Kidney capillary endothelial cell (primary cell): ENCODE measurements at places on chromosomes 16 and 17.

DNA sequence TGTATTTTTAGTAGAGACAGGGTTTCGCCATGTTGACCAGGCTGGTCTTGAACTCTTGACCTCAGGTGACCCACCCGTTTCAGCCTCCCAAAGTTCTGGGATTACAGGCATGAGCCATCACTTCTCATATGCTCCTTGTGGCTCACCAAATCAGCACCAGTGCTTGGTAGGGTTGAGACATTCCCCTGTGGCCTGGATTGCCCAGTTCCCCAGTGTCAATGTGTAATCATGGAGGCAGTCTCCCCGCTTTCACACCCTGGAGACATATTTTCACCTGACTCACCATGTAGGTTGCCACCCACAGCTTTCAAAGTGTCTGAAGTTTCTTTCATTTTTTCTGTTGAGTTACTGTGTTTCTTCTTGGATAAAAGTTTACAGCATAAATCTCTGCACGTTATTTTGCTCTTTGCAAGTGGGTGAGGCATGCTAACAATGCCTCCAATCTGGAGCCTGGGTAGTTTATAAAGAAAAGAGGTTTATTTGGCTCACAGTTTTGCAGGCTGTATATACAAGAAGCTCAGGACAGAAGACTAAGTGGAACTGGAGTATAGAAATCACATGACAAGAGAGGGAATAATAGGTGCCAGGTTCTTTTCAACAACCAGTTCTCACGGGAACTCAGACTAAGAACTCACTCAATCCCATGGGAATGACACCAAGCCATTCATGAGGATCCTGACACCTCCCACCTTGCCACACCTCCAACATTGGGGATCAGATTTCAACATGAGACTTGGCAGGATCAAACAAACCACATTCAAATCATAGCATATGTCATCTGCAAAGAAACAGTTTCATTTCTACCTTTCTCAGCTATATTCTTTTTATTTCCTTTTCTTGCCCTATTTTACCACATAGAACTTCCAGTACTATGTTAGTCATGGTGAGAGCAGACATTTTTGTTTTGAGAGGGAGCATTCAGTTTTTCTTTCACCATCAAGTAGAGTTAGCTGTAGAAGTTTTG, 113.2 kb downstream of the PHKB start:
- no peak for DNase-seq

DNA sequence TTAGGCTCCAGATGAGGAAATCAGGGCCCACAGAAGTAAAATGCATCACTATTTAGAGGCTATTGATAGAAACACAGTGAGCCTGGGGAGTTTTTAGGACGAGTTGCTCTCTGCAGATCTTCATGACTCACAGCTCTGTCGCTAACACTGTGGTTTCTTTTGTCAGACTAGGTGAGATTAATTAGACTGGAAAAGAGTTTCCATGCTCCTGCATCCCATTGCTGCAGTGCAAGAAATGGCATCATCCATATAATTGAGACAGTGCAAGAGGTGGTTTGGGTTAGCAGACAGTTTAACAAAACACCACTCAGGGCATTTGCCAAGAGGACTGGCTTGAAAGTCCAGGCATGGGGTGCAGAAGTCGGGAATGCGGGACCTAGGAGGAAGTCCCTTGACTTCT, 198.8 kb upstream of the CACNG5 start:
- DNase-seq: no peak

GRCh38 chr16:48444574-48444973, 59.4 kb upstream of the SIAH1 start:
- peak; percentile 94 for DNase-seq

- DNase-seq: peak; percentile 19
Observed at GRCh38 chr16:53090286-53090590, 35.4 kb downstream of the CHD9 start.

GRCh38 chr16:6020162-6020985, 922.8 kb upstream of the EEF2KMT start:
- DNase-seq: no peak

DNA sequence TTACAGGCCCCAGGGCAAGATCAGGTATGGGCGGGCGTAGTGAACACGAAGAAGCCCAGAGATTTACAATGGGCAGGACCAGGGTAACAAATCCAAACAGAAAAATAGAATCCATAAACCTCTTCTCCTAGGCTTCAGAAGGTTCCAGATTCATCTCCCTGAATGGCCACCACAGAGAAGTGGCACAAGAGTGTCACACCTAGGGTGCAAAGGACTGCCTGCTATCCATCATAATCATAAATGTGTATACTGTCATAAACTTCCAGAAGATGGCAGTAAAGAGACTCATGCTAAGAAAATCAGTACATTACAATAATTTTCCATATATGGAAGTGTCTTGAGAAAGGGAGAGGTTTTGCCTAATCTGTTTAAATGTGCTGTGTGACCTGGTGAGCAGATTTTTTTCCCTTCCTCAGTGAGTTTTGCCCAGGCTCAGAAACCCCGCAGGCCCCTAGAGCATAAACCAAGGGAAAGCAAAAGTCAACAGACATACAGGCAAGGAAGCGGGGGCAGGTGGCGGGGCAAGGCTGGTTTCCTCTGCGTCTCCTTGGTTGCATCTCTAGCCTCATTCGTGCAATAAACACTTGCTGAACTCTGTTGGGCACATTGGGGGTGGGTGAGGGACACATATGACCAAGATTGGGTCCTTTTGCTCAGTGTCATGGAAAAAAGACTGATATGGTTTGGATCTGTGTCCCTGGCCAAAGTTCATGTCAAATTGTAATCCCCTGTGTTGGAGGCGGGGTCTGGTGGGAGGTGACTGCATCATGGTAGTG, 92.0 kb upstream of the CDH5 start:
- DNase-seq: peak; percentile 49

- no peak for DNase-seq
Observed at GRCh38 chr17:10743316-10744009, 13.6 kb upstream of the TMEM220 start.

GRCh38 chr16:86970279-86970678, 346.9 kb downstream of the C16orf95 start:
- DNase-seq: no peak

GRCh38 chr17:65753348-65753747, 191.9 kb upstream of the AXIN2 start:
- DNase-seq: no peak

GRCh38 chr17:60743799-60744198, 66.1 kb downstream of the BCAS3 start:
- peak; percentile 18 for DNase-seq

DNA sequence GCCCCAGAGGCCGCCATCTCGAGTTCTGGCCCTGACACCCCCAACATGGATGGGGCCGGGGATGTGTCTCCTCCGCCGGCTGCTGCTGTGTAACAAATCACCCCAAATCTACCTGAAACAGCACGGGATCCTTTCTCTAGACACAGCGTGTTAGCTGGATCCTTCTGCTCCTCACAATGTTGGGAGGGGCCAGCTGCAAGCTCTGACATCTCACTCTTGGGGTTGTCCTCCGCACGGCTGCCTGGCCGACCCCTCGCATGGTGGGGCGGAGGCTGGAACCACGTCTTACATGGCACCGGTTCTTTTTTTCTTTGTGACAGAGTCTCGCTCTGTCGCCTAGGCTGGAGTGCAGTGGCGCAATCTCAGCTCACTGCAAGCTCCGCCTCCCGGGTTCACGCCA, 11.6 kb upstream of the DEF8 start:
- no peak for DNase-seq

- no peak for DNase-seq
Observed at GRCh38 chr17:82947051-82947991, 107.5 kb upstream of the ZNF750 start.

- DNase-seq: no peak
Observed at GRCh38 chr16:10325783-10326543, 59.9 kb upstream of the ATF7IP2 start.

DNA sequence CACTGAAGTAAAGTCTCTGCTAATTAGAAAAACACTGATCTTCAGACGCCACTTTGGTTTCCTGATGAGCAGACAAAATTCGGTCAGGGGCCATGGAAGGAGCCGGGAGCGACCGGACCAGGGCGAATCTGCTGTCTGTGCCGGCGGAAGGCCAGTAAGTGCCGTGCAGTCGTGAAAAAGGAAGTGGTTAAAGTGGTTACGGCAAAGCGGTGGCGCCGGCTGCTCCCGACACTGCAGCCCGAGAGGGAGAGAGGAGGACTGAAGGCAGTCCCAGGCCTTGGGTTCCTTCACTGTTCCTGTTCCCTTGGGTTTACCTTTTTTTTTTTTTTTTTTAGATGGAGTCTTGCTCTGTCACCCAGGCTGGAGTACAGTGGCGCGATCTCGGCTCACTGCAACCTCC, 17.3 kb upstream of the HEXD start:
- DNase-seq: no peak

DNA sequence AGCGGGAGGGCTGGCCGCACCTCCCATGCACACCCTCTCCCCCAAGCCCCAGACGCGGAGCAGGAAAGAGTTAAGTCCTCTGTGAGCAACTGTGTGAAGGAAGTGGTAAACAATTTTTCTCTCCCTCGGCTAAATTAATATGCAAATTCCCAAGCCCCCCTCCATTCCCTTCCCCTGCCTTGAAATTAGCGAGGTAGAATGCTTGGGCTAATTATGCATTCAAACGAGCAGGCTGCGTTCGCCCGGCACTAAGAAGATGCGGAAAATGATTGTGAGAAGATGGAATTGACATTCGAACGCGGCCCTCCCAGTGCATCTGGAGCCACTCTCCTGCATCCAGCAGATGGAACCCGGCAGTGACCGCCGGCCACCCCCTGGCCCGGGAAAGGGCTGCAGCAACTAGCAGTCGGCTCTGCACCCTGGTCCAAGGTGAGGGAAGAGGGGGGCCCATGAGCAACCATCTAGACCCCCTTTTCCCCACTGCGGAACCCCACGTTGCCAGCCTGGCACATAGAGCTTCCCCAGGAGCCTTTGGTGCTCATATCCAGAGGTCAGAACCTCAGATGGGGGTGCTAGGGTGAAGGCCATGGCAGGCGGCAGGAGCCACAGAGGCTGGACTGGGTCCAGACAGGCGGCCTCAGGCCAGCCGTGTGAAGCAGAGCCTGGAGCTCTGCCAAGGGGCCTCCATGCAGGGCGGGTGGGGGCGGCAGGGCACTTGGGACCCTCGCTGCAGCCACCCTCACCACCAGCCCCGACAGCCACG, 49.1 kb upstream of the ACSF3 start:
- DNase-seq: no peak

DNA sequence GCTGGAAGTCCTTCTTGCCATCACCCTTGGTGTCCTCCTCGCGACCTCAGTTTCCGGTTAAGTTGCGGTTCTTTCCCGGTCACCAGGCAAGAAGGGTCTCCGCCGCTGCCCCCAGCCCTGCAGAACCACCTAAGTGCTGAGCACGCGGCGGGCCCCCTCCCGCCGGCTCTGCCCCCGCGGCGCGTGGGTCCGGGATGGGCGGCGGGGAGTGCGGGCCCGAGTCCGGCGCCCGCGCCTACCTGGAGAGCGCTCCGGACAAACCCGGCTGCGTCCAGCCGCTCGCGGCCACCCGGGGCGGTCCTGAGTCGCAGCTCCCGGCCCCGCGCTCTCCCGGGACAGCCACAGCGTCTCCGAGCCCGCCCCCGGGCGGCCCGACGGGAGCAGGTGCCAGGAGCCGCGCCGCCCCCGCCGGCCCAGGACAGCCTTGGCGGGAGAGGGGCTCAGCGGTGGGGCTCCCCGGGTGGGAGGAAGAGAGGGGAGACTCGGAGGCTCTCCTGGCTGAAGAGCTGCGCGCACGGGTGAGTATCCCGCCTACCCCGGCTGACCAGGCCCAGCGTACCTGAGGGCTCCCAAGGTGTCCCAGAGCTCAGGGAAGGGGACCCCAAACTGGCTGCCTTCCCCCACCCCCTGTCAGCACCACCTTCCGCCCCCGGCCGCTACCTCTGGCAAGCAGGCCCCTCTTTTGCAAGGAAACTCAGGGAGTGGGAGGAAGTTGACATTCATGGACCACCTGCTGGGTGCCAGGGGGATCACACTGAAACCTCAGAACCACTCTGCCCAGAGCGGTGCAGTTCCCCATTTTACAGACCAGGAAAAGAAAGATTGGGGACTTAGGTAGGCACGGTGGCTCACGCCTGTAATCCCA, 22.2 kb upstream of the C17orf113 start:
- DNase-seq: no peak

DNA sequence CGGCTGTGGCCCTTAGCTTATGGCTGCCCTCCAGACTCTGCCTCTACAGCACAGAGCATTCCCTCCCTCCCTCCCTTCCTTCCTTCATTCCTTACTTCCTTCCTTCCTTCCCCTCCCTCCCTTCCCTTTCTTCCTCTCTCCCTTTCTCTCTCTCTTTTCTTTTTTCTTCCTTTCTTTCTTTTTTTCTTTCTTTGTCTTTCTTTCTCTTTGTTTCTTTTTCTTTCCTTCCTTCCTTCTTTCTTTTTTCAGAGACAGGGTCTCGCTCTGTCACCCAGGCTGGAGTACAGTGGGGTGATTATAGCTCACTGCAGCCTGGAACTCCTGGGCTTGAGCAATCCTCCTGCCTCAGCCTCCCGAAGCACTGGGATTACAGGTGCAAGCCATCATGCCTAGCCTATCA, 11.7 kb downstream of the TMEM92 start:
- DNase-seq: no peak

DNA sequence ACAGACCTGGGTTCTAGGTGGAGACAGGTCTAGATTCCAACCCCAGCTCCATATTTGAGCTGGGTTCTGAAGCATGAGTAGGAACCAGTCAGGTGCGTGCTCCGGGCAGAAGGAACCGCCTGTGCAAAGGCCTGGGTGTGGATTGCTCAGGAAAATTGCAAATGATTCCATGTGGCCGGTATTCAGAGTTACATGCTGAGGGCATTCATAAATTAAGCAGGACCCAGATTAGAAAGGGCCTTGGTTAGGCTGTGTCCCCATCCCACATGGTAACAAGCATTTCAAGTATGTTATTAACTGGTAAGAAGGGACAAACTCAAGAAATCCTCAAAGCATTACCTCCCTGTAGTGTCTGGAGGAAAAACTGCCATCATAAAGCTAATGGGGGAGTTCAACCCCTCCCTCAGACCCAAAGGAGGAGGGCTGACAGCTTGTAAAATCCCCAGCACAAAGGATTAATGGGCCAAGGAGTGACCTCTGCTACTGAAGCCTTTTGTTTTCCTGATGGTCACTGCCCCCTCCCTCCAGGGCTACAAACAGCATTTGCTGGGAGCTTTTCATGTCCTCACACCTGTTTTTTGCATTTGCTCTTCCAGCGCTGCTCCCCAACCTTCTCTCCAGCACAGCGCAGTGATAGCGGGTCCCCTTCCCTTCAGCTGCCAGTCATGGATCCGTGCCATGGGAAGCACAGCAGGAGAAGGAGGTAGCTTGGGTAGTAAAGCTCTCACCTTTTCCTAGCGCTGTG, 218.0 kb downstream of the C16orf95 start:
- DNase-seq: no peak

GRCh38 chr16:11848842-11849241, 2.5 kb downstream of the RSL1D1 start:
- DNase-seq: no peak

DNA sequence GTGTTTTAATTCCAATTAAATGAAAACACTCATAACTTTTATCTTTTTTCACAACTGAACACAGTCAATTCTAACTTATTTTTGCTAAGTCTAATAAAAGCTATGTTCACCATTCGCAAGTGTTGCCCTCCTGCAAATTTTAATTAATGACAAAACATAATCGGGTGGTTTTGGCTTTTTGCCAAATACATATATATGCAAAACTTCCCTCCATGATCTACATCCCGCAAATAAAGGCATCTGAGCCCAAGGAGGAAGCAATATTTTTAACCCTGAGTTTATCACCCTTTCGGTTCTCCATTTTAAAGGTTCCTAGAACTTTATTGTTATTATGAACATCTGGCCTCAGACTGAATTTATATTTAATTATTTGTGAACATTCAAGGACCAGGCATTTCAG, 507.9 kb downstream of the CDH13 start:
- DNase-seq: no peak

- DNase-seq: no peak
Observed at GRCh38 chr17:6706996-6707395, 6.2 kb downstream of the SLC13A5 start.
